ENCODE measurements at places on chromosomes 11 and 22.

DNA sequence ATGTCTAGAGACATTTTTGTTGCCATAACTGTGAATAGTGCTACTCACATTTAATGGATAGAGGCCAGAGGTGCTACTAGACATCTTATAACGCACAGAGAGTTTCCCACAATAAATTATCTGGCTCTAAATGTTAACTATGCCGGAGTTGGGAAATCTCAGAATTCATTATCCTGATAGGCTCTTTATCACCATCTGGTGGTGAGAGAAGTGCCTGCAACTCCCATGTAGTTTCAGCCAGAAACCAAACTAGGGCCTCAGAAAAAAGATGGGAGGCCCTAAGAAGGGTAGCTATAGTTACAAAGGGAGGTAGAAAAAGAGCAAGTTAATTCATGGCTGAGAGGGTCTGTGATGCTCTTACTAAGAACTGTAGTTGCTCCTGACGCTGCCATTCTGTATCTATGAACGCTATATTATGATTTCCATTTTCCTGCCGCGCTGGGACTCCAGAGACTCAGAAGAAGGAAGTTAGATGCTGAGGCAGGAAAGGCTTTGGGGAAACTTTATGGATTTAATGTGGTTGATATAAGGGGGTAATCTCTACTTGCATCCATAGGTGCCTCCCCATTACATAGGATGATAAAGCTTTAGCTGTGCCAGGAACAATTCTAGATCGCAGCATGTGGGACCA lies 22.9 kb upstream of the MRPL17 start:
- DNase-seq = no peak

GRCh38 chr11:65134240-65134951 lies at the start of gene SYVN1:
SYVN1 (minus strand) TSS chr11:65134519; CDS start chr11:65133601, 918 bp downstream.
- DNase-seq = peak; percentile 90

- no peak for DNase-seq
These were observed 23.9 kb downstream of the CACNA1I start for GRCh38 chr22:39594411-39594810.

- no peak for DNase-seq
These were observed 32.2 kb downstream of the MMP20 start for GRCh38 chr11:102592634-102593581.

GRCh38 chr11:2776351-2777061 lies 76.7 kb upstream of the KCNQ1OT1 start:
- no peak for DNase-seq

- DNase-seq = no peak
These were observed 2.7 kb downstream of the MUC5AC start for GRCh38 chr11:1160231-1161101.

- DNase-seq = no peak
These were observed 962.9 kb downstream of the BRD1 start for GRCh38 chr22:48864748-48865147.

DNA sequence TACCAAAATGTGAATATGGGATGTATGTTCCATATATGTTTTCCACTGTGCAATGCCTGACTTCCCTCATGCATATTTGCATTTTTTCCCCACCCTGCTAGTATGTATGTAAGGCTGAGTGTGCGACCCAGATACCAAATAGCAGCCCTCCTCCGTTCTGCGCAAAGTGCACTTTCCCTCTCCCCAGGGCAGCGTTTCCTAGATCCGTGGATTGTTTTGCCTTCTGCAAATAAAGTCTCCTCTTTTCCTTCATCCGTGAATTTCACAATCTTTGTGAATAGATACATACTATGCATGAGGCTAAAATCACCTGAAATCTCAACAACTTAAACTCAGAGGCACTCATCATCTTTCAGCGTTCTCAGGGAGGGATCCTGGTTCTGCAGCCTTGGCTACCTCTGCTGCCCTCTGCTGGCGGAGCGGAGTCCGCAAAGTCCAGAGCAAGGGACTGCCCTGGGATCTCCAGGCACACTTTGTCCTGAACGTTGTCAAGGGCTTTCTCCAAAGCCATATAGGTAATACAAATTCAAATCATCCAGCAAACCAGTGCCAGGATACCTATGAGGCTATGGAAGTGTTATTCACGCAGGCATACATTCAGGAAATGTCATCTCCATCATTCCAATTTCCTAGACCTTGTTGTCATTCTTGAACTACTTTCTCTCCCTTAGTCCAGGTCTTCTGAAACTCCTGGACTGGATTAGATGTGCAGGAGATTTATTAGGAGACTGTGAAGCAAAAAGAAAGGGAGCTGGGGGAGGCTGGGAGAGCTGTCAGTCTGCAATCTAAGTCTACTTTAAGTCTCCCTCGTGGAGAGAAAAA lies 53.1 kb downstream of the CNTF start:
- DNase-seq = peak; percentile 60

GRCh38 chr11:14973621-14974514 lies 1.7 kb upstream of the CALCA start:
- DNase-seq = no peak

DNA sequence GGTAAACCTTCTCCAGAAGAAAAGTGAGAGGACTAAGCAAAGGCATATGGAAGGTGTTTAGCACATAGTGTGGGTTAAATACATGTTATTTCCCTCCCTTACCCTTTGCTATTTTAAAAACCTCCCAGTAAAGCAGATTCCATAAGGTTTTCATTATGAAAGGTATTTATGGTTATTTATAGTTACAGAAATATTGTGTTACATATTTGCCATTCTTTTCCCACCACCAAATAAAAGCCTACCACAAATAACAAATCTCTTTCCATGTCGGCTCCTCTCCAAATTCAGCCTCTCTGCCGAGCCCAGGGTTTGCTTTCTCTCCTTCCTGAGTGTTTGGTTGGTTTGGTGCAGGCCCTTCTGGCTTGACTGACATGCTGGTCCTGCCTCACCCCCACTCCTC lies 64.4 kb downstream of the INSC start:
- no peak for DNase-seq

GRCh38 chr11:83192606-83193245 lies 786 bp upstream of the ANKRD42 start:
- DNase-seq = no peak

DNA sequence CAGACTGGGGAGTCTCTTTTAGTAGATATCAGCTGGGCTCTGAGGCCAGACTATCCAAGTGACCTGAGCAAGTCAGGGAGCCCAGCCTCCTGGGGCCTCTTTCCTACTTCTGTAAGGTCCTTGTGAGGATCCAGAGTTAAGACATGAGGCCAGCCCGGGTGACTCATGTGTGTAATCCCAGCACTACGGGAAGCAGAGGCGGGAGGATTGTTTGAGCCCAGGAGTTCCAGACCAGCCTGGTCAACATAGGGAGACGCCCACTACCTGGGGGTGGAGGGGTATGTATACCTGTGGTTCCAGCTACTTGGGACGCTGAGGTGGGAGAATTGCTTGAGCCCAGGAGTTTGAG lies 36.9 kb upstream of the POLA2 start:
- peak; percentile 77 for DNase-seq

DNA sequence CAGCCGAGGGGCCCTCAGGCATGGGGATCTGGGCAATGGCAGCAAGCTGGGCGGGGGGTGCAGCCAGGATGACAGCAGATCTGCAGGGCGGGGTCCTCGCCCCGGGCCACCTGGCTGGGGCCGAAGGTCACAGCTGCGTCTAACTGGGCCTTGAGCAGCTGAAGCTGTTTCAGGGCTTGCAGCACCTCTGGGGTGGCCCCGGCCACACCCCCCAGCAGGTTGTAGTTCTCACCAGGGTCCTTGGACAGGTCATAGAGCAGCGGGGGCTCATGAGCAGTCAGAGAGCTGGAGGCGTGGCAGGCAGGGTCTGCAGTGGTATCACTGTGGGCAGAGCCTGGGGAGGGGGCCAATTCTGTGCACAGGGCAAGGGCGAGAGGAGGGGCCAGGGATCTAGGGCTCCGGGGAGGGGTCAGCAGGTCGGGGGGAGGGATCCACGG lies 2.8 kb downstream of the ARSA start:
- DNase-seq = no peak

GRCh38 chr11:123209591-123209990 lies 14.5 kb upstream of the CLMP start:
- no peak for DNase-seq

GRCh38 chr11:19816817-19817216 lies 104.2 kb downstream of the NAV2 start:
- DNase-seq = no peak

GRCh38 chr11:130202818-130203689 lies 43.5 kb downstream of the ST14 start:
- DNase-seq = no peak

GRCh38 chr11:10650166-10650565 lies 43.4 kb downstream of the IRAG1 start:
- DNase-seq = no peak

- DNase-seq = no peak
These were observed 14.9 kb downstream of the OSBP start for GRCh38 chr11:59600636-59601035.

DNA sequence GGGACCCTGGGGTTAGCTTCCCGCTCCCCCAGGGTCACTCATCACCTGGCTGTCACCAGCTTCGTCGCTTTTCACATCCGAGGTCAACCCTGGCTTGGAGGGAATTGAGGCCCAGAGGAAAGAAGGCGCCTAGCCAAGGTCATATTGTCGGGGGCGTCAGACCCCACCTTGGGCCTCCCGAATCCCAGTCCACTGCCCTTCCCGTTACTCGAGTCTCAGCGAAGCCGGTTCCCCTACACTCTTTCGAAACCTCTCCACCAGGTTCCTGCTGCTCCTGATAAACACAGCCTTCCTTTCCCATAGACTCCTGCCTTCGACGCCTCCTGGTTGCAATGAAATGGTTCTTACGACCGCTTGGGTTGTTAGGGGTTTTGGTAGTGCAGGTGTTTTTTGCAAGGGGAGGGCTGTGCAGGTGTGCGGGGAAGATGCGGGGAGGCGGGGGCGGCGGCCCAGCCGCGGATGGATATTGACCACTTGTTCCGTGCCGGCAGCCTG lies 642 bp downstream of the NAA40 start:
- DNase-seq = no peak

DNA sequence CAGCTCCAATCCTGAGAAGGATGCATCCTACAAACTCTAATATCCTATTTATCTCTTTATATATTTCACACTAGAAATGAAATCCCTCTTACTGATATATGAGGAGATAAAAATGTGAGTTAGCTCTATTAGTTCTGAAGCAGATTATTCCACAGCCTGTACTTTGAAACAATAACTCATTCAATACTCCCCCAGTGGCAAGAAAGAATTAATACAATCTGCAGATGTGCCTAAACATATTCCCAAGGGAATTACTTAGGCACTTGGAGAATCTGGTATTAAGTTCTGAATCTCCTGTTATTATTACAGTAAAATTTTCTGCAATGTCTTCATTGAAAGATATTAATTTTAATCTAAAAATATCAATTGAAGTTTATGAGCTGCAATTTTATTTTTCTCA lies 59.4 kb downstream of the DDI1 start:
- DNase-seq = no peak

DNA sequence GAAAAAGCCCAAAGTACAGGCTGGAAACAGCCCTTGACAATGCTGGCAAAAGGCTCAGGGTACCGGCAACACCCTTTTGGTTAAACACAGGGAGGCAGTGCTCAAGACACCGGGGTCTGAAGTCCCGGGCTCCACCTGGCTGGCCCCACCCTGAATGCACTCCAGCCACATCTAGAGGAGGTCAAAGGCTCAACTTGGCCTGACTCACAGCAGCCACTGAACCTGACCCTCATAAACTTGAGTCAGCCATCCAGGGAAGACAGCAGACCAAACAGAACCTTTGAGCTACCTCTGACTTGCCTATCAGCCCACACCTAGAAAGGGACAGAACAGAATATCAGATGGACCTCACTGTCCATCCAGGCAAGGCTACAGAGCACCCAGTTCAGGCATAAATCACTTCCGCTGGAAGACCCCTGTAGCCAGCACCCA lies 3.8 kb downstream of the CFL1 start:
- no peak for DNase-seq

DNA sequence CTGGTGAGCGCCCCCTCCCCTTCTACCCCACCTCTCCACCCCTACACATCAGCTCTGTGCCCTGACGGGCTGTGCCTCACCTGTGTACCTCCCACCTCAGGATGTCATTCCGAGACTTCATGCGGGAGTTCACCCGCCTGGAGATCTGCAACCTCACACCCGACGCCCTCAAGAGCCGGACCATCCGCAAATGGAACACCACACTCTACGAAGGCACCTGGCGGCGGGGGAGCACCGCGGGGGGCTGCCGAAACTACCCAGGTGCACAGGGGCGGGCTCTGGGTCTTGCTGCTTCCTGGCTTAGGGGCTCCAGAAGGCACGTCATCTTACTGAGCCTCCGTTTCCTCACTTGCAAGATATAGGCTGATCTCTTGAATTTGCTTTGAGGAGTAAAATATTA lies 6.8 kb downstream of the CAPN1 start:
- DNase-seq = no peak

GRCh38 chr22:27231266-27231665 lies 570.3 kb downstream of the MN1 start:
- no peak for DNase-seq

GRCh38 chr11:2167141-2168045 lies 4.2 kb downstream of the TH start:
- DNase-seq = no peak

- no peak for DNase-seq
These were observed 4.0 kb downstream of the OR51E1 start for GRCh38 chr11:4647766-4648165.

GRCh38 chr22:26743149-26743548 lies 85.8 kb downstream of the MIAT start:
- no peak for DNase-seq

Measured in MG63 (cell line).